ENCODE measurements at places on chromosomes 4 and X.

- no peak for DNase-seq
Measured at GRCh38 chrX:111568817-111569216, 57.4 kb downstream of the SERTM2 start.

DNA sequence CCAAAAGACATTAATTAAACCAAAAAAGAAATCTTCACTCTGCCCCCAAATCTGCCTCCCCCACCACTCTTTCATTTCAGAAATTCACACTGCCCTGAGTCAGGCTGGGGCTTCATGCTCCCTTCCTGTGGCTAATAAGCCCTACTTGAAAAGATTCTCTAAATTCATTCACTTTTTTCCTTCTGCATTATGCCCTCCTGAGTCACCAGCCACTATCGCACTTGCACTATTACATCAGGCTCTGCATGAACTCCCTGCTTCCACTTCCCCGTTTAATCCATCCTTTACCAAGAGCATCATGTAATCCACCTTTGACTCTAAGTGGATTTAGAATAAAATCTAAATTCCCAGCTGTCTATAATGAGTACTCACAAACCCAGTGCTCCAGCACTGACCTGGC lies 295.4 kb upstream of the KLF3 start:
- no peak for DNase-seq

GRCh38 chr4:6233929-6234328 lies 33.6 kb upstream of the JAKMIP1 start:
- no peak for DNase-seq

- no peak for DNase-seq
Measured at GRCh38 chrX:19875050-19875431, 12.4 kb downstream of the SH3KBP1 start.

- no peak for DNase-seq
Measured at GRCh38 chr4:41598580-41598979, 60.6 kb downstream of the LIMCH1 start.

DNA sequence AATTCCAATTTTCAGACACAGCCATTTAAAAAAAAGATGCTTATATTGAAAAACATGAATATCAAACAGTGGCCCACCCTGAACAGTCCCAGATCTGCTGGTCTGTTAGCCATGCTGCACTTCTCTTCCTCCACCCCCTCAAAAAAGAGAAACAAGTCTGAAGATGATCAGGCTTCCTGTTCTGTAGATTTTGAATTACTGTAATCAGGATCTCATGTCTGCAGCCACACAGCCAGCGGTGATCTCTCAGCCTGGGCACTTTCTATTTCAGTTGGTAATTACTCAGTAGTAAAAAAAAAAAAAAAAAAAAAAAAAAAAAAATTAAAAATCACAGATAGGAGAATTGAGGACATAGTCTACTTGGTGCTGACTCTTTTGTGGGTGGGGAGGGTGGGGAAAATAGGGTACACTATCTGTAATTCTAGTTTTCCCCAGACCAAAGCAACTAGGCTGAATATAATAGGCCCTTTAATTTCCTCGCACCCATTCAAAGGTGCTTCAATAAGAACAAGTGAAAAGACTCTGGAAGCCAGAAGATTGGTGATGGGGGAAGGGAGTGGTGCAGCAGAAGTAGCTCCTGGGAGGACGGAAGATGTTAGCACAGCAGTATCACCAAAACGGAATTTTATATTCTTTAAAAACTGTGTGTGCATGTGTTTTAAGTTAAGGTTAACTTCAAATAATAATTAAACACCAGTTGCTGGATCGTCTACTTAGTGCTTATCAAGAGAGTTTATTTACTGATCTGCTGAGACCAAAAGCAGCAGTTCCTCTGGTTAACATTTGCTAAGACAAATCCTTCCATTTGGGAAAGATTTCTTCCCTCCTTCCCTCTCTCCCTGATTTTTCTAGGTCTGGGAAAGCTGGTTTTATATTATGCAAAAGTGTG lies 47.0 kb downstream of the SPRY1 start:
- DNase-seq: peak; percentile 33

DNA sequence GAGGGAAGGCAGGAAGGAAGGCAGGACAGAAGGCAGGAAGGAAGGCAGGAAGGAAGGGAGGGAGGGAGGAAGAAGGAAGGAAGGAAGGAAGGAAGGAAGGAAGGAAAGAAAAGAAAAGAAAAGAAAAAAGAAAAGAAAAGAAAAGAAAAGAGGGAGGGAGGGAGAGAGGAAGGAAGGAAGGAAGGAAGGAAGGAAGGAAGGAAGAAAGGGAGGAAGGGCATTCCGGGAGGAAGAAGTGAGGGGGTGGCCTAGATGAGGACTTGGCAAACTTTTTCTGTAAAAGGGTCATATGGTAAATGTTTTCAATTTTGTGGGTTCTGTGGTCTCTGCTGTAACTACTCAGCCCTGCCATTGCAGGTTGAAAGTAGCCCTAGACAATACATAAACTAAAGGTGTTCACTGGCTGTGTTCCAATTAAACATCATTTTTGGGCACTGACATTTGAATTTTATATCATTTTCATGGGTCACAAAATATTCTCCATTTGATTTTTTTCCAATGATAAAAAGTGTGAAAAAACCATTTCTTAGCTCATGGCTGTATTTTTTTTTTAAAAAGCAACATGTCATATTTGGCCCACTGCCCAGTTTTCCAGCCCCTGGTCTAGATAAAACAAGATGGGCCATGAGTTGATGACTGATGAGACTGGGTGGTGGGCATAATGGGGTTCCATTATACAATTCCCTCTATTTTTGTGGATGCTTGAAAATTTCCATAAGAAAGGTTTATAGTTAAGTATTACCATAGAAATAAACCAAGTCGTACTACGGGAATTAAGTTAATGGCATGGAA lies 3.1 kb downstream of the ZNF630 start:
- DNase-seq: no peak

- DNase-seq: no peak
Measured at GRCh38 chr4:153036931-153037482, 100.9 kb downstream of the FHDC1 start.

DNA sequence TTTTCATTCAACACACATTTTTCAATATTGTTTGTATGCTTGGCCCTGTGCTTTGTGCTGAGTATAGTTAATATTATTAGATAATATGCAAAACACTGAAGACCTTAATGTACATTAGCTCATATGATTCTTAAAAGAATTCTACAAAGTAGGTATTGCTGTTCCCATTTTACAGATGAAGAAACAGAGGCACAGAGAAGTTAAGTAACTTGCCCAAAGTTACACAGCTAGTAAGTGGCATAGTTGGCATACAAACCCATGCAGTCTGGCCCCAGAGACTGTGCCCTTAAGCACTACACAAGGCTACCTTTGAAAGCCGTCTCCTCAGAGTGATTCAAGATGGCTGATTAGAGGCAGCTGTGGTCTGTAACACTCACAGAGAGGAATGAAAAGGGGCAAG lies 293.4 kb upstream of the F9 start:
- no peak for DNase-seq

DNA sequence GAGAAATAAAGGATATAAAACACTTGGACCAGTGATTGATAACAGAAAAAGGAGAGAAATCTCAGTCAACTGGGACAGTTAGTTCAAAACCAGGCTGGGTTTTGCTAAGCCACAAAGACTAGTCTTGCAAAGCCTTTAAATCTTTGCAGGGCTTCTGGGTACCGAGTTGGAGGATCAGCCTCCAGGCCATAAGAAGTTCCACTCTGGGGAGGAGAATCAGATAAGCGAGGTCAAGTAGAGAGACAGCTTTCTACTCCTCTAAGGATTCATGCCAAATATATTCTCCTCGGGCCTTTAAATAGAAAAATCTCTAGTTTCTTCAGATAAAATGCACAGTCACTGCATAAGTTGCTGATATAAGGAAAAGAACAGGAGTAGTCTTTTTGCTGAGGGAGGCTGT lies 92.7 kb downstream of the MFAP3L start:
- no peak for DNase-seq

DNA sequence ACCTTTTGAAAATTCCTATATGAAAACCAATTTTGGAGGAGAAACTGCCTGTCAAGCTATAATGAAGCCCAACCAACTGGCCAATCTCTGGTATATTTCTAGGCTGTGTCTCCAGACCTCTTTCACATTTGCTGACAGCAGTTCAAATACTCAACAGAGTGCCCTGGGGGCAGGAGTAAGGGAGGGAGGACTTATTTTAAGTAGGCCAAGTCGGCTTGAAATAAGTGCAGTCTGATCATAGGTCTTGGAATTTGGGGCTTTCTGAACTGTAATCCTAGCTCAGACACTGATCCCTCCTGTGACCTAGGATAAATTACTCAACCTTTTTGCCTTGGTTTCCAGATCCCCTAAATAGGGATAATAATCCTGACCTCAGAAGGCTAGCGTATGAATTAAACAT lies 59.4 kb upstream of the SLC7A11 start:
- DNase-seq: no peak

DNA sequence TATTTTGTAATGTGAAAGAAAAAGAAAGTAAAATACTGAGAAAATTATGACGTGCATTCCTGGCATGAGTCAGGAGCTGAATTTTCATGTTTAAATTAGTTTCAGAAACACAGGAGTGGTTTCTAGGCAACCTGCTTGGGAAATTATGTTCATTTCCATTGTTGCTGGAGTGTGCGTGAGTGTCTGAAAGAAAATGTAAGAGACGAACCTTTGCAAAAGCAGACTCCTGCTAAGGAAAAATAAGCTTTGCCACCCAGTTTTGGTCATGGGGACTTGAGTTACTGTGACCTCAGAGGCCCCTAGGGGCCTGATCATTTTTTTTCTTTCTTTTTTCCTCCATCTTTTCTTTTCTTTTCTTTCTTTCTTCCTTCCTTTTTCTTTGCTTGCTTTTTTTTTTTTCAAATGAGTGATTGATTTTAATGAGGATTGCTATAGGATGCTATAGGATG lies 18.8 kb upstream of the CHRNA9 start:
- peak; percentile 53 for DNase-seq

GRCh38 chr4:74447636-74448233 lies 2.8 kb downstream of the AREG start:
- DNase-seq: no peak

- no peak for DNase-seq
Measured at GRCh38 chr4:188956566-188956965, 817.3 kb downstream of the TRIML1 start.

- DNase-seq: no peak
Measured at GRCh38 chr4:140090215-140090731, 63.7 kb downstream of the MAML3 start.

GRCh38 chr4:158172261-158173258 lies at the start of gene GASK1B:
TSS of gene GASK1B (minus strand) at chr4:158173025. CDS start at chr4:158171375, 1,650 bp downstream.
- no peak for DNase-seq

- peak; percentile 29 for DNase-seq
Measured at GRCh38 chr4:47010912-47011446, 17.6 kb upstream of the GABRA4 start.

DNA sequence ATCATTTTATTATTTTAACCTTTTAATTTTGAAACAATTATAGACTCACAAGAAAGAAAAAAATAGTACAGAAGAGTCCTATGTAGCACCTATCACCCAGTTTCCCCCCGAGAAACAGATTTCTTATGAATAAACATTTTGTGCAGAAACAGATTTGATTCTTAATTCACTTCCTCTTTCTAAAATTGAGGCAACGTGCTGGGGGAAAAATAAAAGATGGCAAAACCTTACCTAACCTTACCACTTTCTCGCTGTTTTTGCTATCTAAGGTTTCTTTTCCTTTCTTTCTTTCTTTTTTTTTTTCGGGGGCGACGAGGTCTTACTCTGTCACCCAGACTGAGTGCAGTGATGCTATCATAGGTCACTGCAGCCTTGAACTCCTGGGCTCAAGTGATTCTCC lies 4.3 kb upstream of the CLNK start:
- DNase-seq: no peak

- no peak for DNase-seq
Measured at GRCh38 chr4:181682367-181683047, 560.7 kb upstream of the TENM3 start.

GRCh38 chrX:124414281-124414680 lies 67.9 kb downstream of the SH2D1A start:
- DNase-seq: no peak

GRCh38 chrX:24563291-24564010 lies 83.7 kb downstream of the PCYT1B start:
- no peak for DNase-seq

DNA sequence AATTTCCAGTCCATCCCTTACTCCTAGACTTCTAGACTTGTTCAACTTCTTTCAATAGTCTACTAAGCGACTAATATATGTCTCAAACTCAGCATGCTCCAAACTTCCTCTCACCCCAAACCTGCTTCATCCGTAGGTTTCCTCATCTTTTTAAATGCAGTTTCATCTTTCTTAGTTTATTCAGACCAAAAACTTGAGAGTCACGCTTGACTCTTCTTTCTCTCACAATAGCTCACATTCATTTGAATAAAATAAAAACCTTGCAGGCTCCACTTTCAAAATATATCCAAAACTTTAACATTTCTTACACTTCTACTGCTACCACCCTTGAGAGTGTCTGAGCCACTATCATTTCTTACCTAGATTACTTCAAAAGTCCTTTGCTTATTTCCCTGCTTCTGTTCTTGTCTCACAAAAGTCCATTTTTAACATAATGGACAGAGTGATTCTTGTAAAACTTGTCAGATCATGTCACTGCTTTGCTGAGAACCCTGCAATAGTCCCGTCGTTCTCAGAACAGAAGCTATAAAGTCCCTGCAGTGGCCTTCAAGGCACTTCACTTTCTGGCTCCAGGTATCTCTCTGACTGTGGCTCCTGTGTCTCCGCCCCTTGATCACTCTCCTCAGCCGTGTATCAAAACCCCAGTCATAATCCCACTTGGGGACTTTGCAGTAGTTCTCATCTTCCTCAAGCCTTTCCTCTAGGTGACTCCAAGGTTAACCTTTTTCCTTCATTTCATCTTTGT lies 167.6 kb downstream of the ARHGAP24 start:
- no peak for DNase-seq

DNA sequence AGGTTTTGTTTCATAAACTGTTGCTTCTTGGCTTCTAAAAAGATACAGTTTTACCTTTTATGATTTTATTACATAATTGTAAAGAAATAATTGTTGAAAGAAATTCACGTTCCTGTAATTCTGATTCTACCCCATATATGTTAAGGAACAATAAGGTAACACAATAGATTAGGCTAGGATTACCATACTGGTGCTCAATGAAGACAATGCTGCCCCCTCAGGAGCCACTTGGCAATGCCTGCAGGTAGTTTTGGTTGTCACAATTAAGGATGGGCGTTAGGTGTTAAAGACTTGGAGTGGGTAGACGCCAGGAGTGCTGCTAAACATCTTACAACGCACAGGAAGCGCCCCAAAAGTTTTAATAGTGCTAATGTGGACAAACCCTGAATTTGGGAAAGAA lies 133.2 kb downstream of the NLGN4X start:
- DNase-seq: no peak

DNA sequence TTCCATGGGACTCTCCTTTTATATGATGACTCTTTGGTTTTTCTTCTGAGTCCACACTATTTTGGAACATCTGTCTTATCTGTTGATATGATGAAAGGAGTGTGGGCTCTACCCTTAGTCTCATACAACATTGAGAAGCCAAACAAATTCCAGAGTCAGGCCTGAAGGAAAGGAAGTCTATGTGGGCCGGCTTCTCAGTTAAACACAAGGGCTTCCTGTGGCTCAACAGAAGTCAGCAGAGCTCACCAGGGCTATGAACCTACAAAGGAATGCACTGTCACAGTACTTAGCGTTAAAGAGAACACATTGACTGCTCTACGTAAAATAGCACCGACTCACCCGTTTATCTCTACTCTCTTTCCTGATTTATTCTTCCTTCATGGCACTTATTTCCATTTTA lies 641.0 kb upstream of the FRG1 start:
- no peak for DNase-seq

All from GM06990 (cell line).